ENCODE measurements at places on chromosomes 3 and 15.

DNA sequence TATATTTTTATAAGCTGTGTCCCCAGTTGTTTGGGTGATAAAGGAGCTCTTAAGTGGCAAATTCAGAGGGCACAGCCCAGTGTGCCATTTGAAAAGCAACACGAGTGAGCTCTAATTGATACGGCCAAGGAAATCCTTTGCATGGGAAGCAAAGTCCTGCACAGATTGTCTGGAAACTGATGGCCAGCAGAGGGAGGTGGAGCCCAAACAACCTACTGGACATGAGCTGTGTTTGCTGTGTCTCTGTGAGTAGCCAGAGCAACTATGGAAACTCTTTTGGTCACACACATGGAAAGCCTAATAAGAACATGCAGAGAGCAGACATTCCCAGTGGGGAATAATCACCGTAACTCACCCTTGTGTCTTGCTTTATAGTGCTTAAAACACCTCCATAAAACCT lies 24.4 kb downstream of the ONECUT1 start:
- DNase-seq, result no peak

- DNase-seq, result no peak
Observed at GRCh38 chr15:32781781-32782180, 64.0 kb downstream of the GREM1 start.

- no peak for DNase-seq
Observed at GRCh38 chr3:109643590-109643989, 306.2 kb upstream of the DPPA4 start.

- DNase-seq, result no peak
Observed at GRCh38 chr15:67880651-67881182, 40.9 kb upstream of the RNU6-1 start.

DNA sequence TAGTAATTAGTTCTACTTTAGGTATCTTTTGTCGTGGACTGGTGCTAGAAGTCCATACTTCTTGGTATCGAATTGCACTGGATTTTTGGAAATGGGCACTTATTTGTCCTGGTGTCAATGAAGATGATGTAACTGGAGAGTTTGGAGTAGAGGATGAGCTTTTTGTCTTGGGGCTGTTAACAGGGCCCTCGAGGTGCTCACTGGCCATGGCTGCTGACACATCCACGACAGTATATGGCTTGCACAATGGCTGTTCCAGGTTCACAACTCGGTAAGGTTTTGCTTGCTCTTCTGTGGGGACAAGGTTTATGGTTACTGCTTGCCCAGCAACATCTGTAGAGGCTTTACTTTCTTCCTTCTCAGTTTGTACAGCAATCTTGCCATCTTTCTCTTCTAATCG lies 109.4 kb upstream of the TSPAN3 start:
- no peak for DNase-seq

Data from anterior cingulate cortex (tissue), 58 donors.